ENCODE measurements at places on chromosomes 3 and 15.

GRCh38 chr3:197257711-197258110 is 40.7 kb downstream of the DLG1 start:
- no peak for DNase-seq

- no peak for DNase-seq
Observed at GRCh38 chr3:73394240-73394639, 230.5 kb downstream of the PDZRN3 start.

DNA sequence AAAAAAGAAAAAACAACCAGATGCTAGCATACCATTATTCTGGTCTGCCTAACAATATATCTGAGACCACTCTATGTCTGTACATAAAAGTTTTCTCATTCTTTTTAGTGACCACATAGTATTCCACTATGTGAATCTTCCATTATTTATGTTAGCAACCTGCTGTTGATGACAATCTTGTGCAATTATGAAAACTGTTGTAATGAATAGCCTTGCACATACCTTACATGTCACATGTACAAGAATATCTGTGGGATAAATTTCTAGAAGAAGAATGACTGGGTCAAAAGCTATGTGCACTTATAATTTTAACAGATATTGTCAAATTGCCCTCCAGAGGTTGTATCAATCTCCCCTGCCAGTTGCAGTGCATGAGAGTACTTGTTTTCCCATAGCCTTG is 62.5 kb downstream of the ARHGAP31 start:
- no peak for DNase-seq

DNA sequence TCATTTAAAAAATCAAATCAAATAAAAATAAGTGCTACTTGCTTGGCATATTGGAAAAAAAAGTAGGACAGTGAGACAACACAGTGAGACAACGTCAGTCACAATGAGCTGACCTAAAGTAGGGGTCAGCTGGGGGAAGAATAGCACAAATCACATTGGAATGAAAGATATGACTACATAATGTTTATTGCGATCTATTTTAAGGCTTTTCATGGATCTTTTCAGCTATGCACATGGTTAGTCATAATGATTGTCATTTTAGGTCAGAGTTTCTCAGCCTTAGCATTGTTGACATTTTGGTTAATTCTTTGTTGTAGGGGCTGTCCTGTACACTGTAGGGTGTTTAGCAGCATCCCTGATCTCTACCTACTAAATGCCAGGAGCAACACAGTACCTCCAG is 44.5 kb downstream of the CMSS1 start:
- DNase-seq, result no peak

DNA sequence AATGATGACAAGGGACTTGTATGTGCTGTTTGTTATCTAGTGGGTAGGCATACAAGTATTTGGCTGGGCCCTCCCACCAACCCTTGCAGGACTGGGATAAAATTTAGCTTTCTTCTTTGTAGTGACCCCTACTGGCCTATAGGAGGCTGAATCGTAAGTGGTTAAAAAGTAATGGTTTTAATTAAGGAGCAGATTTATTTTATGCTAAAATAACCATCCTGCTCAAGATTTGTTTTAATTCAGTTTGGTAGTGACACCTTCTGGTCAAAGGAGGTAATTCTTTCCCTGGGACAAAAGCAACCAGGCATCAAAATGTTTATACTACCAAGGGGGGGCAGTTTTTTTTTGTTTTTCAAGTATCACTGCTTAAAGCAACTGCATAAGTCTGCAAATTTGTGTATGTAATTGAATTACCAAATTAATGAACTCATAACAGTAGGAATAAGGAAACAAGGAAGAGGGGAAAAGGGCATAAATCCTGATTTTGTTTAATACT is 70.7 kb downstream of the TOP2B start:
- DNase-seq, result peak; percentile 69
